Stimulated activated CD8-positive, alpha-beta memory T cell treated with anti-CD3 and anti-CD28 coated beads, Interleukin-4, amount 100 ng/mL, for 4 hours (primary cell): ENCODE measurements at places on chromosomes 7 and 10.

GRCh38 chr7:19665399-19666008, 43.3 kb downstream of the POLR1F start:
- no peak for DNase-seq

- no peak for DNase-seq
Measured at GRCh38 chr10:48237259-48238250, 36.9 kb downstream of the FRMPD2 start.

DNA sequence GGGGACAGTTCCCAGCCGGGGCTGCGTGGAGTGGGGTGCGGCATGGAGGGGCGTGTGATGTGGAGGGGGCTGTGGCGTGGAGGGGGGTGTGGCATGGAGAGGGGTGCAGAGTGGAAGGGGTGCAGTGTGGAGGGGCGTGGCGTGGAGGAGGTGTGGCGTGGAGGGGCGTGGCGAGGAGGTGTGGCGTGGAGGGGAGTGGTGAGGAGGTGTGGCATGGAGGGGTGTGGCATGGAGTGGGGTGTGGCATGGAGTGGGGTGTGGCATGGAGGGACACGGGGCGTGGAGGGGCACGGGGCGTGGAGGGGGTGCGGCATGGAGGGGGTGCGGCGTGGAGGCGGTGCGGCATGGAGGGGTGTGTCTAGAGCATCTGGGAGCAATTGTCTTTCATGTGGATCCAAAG, 33.6 kb downstream of the NKX6-2 start:
- no peak for DNase-seq

GRCh38 chr10:131980761-131981428, 828 bp downstream of the BNIP3 start:
- no peak for DNase-seq

DNA sequence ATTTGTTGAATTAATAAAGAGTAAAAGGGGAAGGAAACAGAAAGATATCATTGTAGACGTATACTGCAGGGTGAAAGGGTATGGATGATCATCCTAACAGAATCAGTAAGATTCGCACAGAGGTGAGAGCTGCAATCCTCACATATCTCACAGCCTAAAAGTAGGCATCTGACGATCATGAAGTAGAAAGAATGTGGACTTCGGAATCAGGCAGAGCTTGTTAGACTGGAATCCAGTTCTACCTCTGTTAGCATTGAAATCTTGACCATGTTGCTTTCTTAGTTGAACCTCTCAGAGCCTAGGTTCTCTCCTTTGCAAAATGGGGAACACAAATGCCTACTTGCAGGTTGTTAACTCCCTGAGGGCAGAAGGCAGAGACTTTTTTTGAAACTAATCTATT, 320.0 kb upstream of the C7orf33 start:
- DNase-seq = no peak

- no peak for DNase-seq
Measured at GRCh38 chr10:25455980-25456567, 281.3 kb downstream of the GPR158 start.

DNA sequence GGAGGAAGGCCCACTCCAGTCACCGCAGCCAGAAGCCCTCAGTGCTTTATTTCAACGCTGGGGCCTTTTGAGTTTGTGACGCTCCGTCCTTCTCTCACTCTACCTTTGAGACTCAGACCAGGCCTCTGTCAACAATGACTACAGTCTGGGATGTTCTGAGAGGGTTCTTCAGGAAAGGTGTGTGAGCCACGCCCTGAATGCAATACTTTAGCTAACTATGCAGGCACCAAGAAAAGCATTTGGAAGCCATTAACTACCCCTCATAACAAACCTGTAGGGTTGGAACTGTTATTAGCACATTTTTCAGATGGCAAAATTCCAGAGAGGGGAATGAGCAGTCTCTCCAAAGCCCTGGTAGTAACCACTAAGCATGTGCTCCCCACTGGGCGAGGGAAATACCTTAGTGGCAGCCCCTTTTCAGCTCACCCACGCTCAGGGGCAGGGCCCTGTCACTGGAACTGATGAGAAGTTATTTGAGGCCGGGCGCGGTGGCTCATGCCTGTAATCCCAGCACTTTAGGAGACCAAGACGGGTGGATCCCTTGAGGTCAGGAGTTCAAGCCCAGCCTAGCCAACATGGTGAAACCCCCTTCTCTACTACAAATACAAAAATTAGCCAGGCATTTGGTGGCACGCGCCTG, 5.7 kb upstream of the ARPC1B start:
- no peak for DNase-seq

DNA sequence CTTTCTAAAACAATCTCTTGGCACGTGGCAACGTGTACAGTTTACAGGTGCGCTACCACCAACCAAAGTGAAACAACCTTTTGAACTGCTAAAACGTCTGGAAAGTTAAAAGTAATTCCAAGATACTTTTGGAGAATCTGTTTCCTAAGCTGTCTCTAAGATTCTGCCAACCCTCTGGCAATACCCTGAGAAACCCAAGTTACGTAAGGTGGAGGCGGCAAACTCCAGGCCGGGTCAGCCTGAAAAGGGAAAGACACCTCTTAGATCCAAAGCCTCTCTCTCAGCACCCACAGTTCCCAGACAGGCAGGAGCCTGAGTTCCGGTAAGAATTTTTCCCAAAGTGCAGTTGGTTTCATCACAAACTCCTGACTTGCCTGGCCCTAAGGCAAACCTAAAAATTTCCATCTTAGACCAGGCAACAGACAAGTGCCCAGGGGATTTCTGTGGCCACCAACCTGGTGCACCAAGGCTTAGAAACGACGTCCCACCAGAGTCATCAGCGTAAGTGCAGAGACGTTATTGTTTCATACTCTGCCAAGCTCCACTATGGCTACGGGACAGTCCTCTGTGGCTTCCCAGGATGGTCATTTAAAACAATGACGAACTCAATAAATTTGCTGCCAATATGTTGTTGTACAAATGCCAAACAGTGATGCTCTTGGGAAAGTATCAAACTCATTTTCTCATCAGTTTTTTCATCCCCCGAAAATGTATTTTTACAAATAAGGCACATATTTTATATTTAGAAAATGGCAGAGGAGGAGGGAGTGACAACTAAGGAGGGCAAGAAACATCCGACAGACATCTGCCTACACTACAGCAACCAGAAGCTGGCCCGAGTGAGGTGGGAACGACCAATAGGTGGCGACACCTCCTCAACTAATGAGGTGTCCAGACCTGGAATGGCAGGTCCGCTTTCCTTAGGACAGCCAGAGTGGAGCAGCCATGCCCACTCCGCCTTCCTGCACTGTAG, 205.8 kb upstream of the FRMD4A start:
- DNase-seq = no peak

DNA sequence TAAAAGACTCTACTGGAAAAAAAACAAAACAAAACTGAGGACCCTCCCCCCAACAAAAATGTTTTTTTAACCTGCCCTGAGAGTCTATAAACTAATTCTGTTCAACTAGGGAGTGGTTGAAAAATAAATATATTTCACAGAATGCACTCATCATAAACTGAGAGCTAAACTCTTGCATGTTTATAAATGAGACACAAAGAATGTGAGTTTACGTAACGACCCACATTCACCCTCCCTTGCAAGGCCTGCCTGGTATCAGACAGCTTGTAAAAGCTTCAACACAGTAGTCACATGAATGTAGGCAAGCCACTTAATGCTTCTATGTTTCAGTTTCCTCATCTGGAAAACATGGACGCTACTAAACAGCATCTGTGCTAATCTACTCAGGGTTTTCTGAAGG, 50.3 kb downstream of the JAZF1 start:
- no peak for DNase-seq

DNA sequence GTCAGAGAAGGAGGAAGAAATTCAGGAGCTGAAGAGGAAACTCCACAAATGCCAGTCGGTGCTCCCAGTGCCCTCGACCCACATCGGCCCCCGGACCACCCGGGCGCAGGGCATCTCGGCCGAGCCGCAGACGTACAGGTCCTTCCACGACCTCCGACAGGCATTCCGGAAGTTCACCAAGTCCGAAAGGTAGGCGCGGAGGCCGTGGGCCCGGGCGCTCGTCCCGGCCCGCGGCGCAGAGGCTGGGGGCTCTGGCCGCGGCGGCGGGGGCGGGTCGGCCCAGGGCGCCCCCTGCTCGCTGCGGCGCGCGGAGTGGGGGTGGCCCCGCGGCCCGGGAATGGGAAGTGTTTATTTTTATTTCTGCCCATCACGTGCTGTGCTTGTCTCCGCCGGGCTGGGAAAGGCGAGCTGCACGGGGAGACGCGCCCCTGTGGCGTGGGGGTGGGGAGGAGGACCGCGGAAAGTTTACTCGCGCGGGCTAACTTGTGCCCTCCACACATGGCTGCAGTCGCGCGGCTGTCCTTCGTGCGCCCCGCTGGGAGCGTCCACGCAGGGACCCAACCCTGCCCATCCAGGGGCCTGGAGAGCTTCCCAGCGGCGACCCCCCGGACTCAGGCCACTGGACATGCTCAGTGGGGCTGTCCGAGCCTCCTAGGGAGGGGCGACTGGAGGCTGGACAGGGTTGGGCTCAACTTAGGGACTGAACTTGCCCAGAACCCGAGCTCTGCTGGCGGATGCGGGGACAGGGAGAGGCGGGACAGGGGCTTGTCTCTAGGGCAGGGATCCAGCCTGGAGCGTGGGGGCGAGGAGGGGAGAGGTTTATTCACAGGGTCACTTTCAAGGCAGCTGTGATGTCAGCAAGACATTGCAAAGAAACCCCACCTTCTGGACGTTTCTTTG, 82.6 kb upstream of the PRKG1 start:
- DNase-seq = no peak

GRCh38 chr7:12839508-12840153, 152.2 kb downstream of the ARL4A start:
- no peak for DNase-seq
